LHCN-M2 (cell line): ENCODE measurements at places on chromosomes 13 and 19.

GRCh38 chr19:33461256-33462111, 60.1 kb downstream of the PEPD start:
- DNase-seq, result no peak

DNA sequence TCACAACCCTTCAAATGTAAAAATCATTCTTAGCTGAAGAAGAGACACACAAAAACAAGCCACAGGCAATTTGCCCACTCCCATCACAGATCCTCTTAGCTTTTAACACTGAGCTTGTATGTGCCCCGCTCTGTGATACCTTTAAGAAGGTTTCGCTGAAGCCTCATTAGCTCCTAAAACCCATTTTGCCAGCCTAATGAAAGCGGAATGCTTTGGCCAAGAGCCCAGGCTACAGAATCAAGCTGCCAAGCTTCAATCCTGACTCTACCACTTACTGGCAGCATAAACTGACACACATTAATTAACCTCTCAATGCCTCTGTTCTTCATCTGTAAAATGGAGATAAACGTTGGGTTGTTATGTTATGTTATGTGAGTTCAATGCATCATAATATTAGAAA, 10.5 kb downstream of the ZNF112 start:
- no peak for DNase-seq

GRCh38 chr13:80214521-80214991, 126.4 kb downstream of the SPRY2 start:
- DNase-seq, result no peak

DNA sequence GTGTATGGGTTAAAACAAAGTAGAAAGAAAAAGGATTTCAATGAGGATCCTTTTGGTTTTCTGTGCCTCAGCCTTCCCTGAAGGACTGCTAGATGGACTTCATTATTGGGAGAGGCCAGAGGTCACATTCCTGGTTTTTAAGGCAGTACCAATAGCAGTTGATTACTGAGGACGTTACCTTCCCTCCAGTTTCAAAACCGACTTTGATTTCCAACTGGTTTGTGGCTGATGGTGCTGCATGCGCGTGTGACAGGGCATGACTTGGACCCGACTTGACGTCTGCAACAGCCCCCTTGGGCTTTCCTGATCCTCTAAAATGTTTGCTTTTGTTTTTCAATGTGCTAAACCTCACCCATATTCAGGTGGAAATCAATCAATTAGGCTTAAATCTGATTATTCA, 314.3 kb upstream of the ARGLU1 start:
- no peak for DNase-seq

GRCh38 chr13:109728791-109729731, 57.3 kb downstream of the IRS2 start:
- DNase-seq, result no peak

DNA sequence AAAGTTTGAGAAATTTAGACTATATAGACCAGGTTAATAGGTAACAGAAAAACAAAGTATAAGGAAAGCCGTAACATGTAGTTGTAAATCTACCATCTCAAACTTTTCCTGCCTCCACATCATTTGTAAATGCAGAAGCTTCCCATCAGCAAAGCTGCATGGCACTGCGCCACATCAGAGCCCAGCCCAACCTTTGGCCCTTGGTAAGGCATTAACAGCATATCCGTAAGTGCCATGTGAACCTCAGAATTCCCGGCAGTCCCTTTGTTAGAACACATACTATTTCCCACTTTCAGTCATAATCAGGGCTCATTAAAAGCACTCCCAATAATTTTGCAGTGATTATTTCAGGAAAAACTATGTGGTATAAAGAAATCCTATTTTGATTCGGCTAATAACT, 51.6 kb downstream of the MPHOSPH8 start:
- DNase-seq, result no peak

- DNase-seq, result no peak
Observed at GRCh38 chr13:81244011-81244410, 903.1 kb upstream of the SPRY2 start.

DNA sequence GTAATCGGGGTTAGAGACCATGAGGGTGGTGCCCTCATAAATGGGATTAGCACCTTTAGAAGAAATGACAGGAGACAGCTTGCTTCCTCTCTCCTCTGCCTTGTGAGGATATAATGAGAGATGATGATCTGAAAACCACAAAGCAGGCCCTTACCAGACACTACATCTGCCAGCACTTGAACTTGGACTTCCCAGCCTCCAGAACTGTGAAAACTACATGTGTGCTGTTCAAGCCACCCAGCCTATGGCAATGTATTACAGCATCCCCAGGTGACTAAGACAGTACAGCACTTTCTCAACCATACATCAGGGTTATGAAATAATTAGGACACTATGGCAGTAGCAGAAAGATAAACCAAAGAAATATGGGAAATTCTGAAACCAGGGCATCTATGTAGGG, 7.4 kb downstream of the ZNF564 start:
- DNase-seq, result no peak

DNA sequence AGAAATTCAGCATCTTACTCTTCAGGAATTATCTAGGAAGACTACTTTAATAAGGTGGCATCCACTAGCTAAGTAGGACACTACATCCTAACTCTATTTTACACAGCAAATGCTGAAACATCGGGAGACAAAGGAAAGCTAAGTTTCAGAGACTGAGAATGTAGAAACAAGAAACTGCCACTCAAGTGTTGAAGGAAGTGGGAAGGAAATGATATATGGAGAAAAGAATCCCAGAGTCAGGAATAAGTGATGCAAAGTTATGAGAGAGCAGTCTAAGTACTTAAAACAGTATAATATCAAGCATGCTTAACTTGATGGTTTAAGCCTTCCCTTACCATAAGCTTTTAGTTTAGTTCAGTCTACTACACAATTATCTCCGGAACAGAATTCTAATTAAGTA, 52.4 kb downstream of the RBM26 start:
- no peak for DNase-seq

- DNase-seq, result no peak
Observed at GRCh38 chr13:28056970-28057712, 43.2 kb downstream of the FLT3 start.
